Activated naive CD8-positive, alpha-beta T cell treated with anti-CD3 and anti-CD28 coated beads for 36 hours (primary cell): ENCODE measurements at places on chromosomes 13 and 19. TPM values are rescaled to one million over a fixed set of nuclear protein-coding genes. Genes with fewer than 3 reads are reported as not detected.

DNA sequence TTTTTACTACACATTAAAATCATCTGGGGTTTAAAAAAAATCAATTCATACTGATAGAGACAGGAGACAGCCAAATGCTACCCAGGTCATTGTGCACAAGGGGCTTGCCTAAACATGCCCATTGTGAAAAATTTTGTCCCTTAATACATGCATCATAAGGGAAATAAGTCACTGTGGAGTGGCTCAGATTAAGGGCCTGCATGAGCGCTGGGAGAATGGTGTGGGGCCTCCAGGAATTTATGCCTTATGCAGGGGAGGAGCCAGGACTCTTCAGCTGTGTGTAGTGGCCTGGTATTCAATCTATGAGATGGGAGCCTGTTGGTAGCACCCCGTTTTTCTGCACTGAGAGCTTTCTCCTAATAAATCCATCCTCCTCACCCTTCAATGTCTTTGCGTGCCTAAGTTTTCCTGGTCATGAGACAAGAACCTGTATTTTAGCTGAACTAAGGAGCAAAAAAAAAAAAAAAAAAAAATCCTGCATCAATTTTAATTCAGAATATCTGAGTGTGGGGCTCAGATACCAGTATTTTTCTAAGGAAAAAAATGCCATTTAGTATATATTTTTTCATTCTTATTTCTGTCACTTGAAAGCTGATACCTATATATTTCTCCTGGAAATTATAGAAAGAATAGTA is 997.6 kb upstream of the ATXN8OS start:
- DNase-seq = no peak

- DNase-seq = no peak
These were observed 6.7 kb downstream of the VAV1 start for GRCh38 chr19:6779206-6779605.

DNA sequence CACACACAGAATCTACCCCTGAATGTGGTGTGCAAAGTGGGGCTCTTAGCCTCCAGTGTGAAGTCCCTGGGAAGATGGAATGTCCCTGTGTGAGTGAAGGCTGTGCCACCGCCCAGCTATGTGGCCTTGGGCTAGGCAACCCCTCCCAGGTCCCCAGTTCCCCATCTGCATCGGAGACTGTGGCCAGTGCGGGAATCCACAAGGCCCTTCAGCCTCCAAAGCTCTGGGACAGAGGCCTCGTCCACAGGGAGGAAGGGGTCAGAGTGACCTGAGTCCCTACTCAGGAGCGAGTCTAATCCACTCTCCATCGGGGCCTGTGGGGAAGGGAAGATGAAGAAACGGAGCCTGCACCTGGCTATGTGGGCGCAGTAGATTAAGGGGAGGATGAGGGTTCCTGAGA is 19.3 kb upstream of the KIR3DL3 start:
- no peak for DNase-seq

DNA sequence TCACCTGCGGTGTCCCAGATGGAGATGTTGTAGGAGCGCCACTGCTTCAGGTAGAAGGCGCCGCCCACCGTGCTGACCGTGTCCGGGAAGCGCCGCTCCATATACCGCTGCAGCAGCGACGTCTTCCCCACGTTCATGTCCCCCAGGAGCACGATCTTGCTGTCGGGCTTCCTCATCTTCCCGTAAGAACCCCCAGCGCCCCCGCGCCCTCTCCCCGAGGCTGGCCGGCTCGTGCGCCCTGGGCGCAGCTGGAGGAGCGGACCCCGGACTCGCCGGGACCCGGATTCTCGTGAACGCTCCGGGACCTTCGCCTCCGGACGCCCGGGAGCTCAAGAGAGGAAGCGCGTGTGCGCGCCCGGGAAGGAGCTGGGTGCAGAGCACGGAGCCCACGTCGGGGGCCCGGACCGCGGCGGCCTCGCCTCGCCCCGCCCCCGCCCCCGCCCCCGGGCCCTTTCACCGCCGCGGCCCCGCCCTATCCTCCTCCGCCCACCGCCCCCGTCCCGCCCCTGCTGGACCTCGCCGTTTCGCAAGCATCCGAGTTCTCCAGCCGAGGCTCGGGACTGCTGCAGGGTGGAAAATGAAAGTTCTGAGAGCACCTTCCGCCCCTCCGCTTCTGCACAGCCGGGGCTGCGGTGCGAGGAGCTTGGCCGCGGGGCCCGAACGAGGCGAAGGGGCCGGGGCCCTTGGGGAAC is at the start of gene RAB20:
Gene RAB20 (minus strand): TSS at position 379 of the 692 bp plus-strand sequence. CDS start 203 bp downstream, at position 176.
- peak; percentile 62 for DNase-seq

GRCh38 chr19:16068696-16069259 is 7.5 kb upstream of the TPM4 start:
- DNase-seq = no peak

FSD1 gene
- 21.3 TPM for total RNA-seq

WDR88 gene
- 0.16 TPM for total RNA-seq
